ENCODE measurements at places on chromosomes 1 and 21.

GRCh38 chr1:233738850-233739249, 124.9 kb downstream of the KCNK1 start:
- H3K27me3 ChIP-seq = no peaks in the 10 kb centered on the region
- H3K36me3 ChIP-seq = no peaks in the 10 kb centered on the region
- no peak overlapping the region for H3K4me3 ChIP-seq
- H3K27ac ChIP-seq = no peak overlapping the region
- H3K4me1 ChIP-seq = no peaks in the 10 kb centered on the region
- no peak for DNase-seq

DNA sequence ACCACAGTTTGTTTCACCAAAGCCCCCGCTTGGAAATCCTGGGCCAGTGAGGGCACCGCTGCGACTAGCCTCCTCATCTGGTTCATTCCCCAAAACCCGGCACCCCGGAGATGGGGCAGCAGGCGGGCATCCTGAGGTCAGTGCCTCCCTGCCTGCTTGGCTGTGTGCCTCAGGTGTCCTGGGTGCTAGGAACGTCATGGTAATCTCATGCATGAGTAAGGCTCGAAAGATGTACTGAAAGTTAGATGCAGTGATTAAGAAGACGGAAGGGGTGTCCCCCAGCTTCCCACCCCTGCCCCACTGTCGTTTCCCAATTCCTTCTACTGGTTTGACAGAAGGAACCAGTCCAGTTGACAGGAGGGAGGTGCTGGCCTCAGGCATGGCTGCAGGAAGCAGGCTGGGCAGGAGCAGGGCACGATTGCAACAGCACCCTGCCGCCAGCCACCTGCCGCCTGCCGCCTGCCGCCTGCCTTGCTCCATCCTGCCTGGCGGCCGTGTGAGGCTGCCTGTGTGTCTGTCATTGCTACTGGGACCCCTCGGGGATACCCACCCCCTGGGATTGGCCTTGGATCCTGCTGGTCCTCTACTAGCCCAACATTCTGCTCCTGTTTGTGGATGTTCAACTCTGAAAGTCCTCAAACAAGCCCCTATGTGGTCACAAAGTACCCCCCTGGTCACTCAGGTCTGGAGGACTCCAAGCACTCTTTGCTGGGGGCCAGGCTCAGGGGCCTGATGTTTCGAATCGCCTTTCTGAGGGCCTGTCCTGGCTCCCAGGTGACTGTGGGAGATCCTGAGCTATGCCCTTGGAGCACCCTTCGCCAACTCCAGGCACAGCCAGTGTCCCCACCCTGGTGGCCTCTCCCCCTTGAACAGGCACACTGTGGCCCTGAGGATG, 73.0 kb upstream of the IFFO2 start:
- no peak overlapping the region for H3K27ac ChIP-seq
- peaks cover 85% of the 10 kb centered on the region for H3K27me3 ChIP-seq
- no peak for DNase-seq

DNA sequence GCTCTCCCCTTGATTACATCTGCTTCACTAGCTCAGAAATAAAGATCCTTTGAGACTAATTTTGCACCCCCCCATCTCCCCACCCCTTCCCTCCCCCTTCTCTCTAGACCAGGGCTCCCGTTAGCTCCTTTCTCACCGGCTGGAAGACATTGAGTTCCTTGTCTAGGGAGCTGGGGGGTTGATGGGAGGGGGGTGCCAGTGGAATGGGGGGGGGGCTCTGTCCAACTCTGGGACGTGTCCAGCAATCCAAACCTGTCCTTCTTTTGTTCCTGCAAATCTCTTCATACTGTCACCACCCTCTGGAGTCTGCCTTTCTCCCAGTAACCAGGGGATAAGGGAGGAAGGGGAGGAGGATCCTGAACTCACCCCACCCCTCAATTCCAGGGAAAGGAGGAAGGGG, 61.9 kb downstream of the RHBG start:
- H3K4me1 ChIP-seq = peaks cover 10% of the 10 kb centered on the region
- H3K27ac ChIP-seq = no peak overlapping the region
- DNase-seq = no peak
- H3K27me3 ChIP-seq = peaks cover 98% of the 10 kb centered on the region
- H3K36me3 ChIP-seq = no peaks in the 10 kb centered on the region

DNA sequence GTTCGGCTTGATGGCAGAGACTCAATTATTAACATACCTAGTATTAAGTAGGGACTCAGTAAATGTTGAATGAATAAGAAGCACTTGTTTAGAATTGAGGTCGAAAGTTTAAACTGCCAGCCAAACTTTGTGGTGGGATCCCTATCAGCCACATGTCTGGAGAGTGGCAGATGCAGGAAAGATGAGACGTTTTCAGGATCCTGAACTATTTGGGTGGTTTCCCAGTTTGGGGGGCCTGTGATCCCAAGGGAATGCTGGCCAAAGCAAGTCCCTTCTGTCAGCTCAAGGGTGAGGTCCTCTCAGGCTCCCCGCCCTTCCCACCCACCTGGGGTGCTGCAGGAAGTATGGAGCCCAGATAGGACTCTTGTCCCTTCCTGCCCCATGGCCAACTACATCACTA, 38.6 kb downstream of the KCNC4 start:
- H3K27ac ChIP-seq = no peak overlapping the region
- H3K36me3 ChIP-seq = no peaks in the 10 kb centered on the region
- 0 out of 2 replicates have a peak, but pooled peaks cover 6% of the 10 kb centered on the region for H3K4me1 ChIP-seq

- peaks cover 52% of the 10 kb centered on the region for H3K27me3 ChIP-seq
- no peaks in the 10 kb centered on the region for H3K4me1 ChIP-seq
- H3K36me3 ChIP-seq = no peaks in the 10 kb centered on the region
- H3K4me3 ChIP-seq = no peak overlapping the region
- no peak overlapping the region for H3K27ac ChIP-seq
Measured at GRCh38 chr1:30194741-30195423, 528.5 kb downstream of the MATN1 start.

- H3K36me3 ChIP-seq = no peaks in the 10 kb centered on the region
- H3K4me1 ChIP-seq = no peaks in the 10 kb centered on the region
- no peak overlapping the region for H3K27ac ChIP-seq
- H3K27me3 ChIP-seq = peaks cover 74% of the 10 kb centered on the region
- DNase-seq = no peak
Measured at GRCh38 chr1:30805304-30806003, 47.9 kb upstream of the LAPTM5 start.

DNA sequence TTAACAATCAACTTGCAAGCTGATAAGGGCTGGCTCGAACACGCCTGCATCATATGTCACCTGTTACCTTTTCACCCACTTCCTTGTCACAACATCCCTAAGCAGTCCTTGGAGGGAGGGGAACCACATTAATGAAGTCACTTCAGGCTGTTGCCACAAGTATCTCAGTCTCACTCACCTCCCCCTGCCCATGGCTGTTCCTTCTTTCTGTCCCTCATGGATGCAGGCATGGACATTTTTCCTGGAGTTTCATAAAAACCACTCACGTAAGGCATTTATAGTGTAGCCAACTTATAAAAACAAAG, 76.8 kb upstream of the ANGPTL1 start:
- H3K27ac ChIP-seq = no peak overlapping the region
- no peaks in the 10 kb centered on the region for H3K36me3 ChIP-seq
- no peak overlapping the region for H3K4me3 ChIP-seq
- no peak for DNase-seq
- H3K27me3 ChIP-seq = no peaks in the 10 kb centered on the region
- H3K4me1 ChIP-seq = no peaks in the 10 kb centered on the region

GRCh38 chr1:59446257-59446901, 149.5 kb downstream of the FGGY start:
- H3K27ac ChIP-seq = no peak overlapping the region
- no peaks in the 10 kb centered on the region for H3K36me3 ChIP-seq
- H3K27me3 ChIP-seq = no peaks in the 10 kb centered on the region

DNA sequence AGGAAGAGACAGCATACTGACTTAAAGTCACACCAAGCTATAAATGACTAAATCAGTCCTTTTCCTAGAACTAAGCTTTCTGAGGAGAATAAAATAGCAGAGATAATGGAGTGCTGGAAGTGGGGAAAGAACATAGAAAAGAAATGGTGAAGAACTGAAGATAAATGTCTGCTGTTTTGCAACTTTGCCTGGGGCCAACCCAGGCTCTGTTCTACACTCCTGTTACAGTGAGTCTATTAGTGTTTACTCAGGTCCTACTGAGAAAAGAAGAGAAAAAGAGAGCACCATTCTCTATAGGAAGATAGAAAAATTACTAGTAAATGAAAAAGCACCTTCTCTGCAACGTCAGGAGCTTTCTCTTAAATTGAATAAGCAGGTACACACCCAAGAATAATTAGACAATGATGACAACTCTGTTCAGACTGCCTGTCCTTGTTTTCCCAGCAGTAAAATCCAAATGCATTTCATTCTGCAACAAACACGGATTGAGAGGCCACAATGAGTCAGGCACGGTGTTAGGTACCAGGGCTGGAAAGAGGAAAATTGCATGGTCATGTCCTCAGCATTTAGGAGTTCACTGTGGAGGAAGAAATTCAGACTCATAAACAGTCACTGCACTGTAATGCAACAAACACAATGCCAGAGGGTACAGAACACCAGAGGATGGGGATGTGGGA, 139.4 kb upstream of the CAMK1G start:
- H3K4me3 ChIP-seq = no peak overlapping the region
- no peaks in the 10 kb centered on the region for H3K4me1 ChIP-seq
- no peaks in the 10 kb centered on the region for H3K27me3 ChIP-seq
- H3K27ac ChIP-seq = no peak overlapping the region
- DNase-seq = no peak

GRCh38 chr21:29481081-29481480, 182.4 kb downstream of the BACH1 start:
- no peak overlapping the region for H3K4me3 ChIP-seq
- H3K36me3 ChIP-seq = no peaks in the 10 kb centered on the region
- H3K4me1 ChIP-seq = 0 out of 2 replicates have a peak, but pooled peaks cover 6% of the 10 kb centered on the region
- H3K27me3 ChIP-seq = no peaks in the 10 kb centered on the region
- H3K27ac ChIP-seq = no peak overlapping the region
- DNase-seq = no peak

GRCh38 chr1:116972674-116973030, 28.9 kb upstream of the CD101 start:
- H3K4me1 ChIP-seq = no peaks in the 10 kb centered on the region
- no peak overlapping the region for H3K4me3 ChIP-seq
- no peaks in the 10 kb centered on the region for H3K36me3 ChIP-seq
- no peaks in the 10 kb centered on the region for H3K27me3 ChIP-seq
- DNase-seq = no peak

- H3K27ac ChIP-seq = no peak overlapping the region
- 0 out of 2 replicates have a peak, but pooled peaks cover 2% of the 10 kb centered on the region for H3K4me1 ChIP-seq
- no peak overlapping the region for H3K4me3 ChIP-seq
- no peaks in the 10 kb centered on the region for H3K27me3 ChIP-seq
Measured at GRCh38 chr1:232943679-232944252, 6.6 kb upstream of the NTPCR start.

DNA sequence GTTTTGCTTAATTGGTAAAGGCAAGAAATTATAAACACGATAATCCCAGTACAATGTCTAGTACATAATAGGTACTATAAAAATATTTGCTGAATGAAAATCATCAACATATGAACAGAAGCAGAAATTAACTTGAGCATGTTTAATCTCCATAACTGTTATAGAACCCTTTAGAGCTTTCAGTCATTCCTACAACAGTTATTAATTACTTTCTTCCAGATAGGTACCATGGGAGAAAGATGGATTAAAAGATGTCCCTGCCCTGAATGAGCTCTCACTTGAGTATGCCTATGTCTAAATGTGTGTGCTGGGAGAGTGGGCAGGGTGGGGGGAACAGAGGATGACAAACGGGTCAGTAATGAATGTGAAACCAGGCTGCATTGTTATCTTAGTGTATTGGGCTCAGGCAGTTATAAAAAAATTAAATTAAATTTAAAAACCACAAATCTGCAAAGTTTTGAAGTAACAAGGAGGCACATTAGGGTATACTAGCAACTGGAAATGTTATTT, 2.4 kb downstream of the EPS15 start:
- no peak overlapping the region for H3K27ac ChIP-seq
- no peak for DNase-seq
- peaks cover 28% of the 10 kb centered on the region for H3K4me1 ChIP-seq
- H3K27me3 ChIP-seq = no peaks in the 10 kb centered on the region
- H3K4me3 ChIP-seq = peak overlapping the region; percentile 100

GRCh38 chr1:211925016-211925415, 94.5 kb upstream of the LPGAT1 start:
- H3K4me1 ChIP-seq = peaks cover 3% of the 10 kb centered on the region
- peak; percentile 91 for DNase-seq
- no peak overlapping the region for H3K4me3 ChIP-seq
- H3K27me3 ChIP-seq = no peaks in the 10 kb centered on the region
- no peaks in the 10 kb centered on the region for H3K36me3 ChIP-seq

- H3K4me1 ChIP-seq = no peaks in the 10 kb centered on the region
- H3K27me3 ChIP-seq = no peaks in the 10 kb centered on the region
- H3K27ac ChIP-seq = no peak overlapping the region
- H3K36me3 ChIP-seq = no peaks in the 10 kb centered on the region
- DNase-seq = no peak
Measured at GRCh38 chr1:235190431-235190830, 29.4 kb upstream of the RBM34 start.

GRCh38 chr1:200306944-200307754, 102.7 kb downstream of the ZNF281 start:
- no peaks in the 10 kb centered on the region for H3K27me3 ChIP-seq
- DNase-seq = peak; percentile 58
- H3K4me1 ChIP-seq = peaks cover 20% of the 10 kb centered on the region
- H3K36me3 ChIP-seq = no peaks in the 10 kb centered on the region

DNA sequence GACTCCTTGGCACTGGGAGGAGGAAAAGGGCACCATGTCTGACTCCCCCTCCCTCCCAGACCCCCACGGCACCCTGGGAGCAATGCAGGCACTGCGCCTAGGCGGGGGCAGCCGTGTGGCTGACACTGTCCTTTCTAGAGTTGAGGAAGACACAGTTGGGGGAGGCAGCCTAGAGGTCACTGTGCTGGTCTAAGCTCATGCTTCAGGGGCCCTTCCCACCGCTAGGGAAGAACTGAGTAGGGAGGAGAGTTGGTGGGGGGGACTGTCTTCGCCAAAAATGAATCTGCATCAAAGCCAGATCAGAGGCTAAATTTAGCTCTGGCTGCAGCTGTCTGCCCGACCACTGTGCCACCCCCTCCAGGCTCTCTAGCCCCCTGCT, 3.4 kb downstream of the SEMA6C start:
- H3K4me3 ChIP-seq = no peak overlapping the region
- DNase-seq = no peak
- H3K4me1 ChIP-seq = peaks cover 8% of the 10 kb centered on the region
- peaks cover 35% of the 10 kb centered on the region for H3K27me3 ChIP-seq
- no peak overlapping the region for H3K27ac ChIP-seq
- H3K36me3 ChIP-seq = no peaks in the 10 kb centered on the region

GRCh38 chr1:31239653-31240241, at the start of gene NKAIN1:
NKAIN1 (minus strand) TSS chr1:31239887; CDS start chr1:31239547, 340 bp downstream.
- H3K36me3 ChIP-seq = no peaks in the 10 kb centered on the region
- DNase-seq = no peak
- H3K4me1 ChIP-seq = no peaks in the 10 kb centered on the region
- H3K4me3 ChIP-seq = no peak within 1 kb of the TSS

DNA sequence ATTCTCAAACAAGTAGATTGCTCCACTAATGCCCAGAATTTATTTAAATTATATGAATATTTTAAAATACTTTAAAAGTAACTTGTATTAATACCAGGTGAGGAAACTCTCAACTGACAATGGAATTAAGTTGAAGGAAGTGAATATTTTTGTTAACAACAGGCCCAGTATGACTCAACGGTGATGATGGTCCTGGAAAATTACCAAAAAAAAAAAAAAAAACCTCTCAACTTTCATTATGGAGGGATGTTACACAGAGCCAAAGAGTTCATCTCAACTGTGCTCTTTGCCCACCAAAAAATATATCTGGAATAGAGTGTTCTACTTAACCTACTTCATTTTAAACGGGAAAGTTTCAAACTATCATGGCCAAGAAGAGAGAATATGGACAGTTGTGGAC, 28.3 kb downstream of the CFH start:
- no peaks in the 10 kb centered on the region for H3K27me3 ChIP-seq
- no peak overlapping the region for H3K27ac ChIP-seq
- no peak for DNase-seq

GRCh38 chr1:59081181-59081580, 215.7 kb upstream of the FGGY start:
- H3K4me1 ChIP-seq = no peaks in the 10 kb centered on the region
- H3K27ac ChIP-seq = no peak overlapping the region
- H3K36me3 ChIP-seq = no peaks in the 10 kb centered on the region
- H3K27me3 ChIP-seq = no peaks in the 10 kb centered on the region

Data from MM.1S (cell line).